ENCODE measurements at places on chromosomes 16 and 17.

DNA sequence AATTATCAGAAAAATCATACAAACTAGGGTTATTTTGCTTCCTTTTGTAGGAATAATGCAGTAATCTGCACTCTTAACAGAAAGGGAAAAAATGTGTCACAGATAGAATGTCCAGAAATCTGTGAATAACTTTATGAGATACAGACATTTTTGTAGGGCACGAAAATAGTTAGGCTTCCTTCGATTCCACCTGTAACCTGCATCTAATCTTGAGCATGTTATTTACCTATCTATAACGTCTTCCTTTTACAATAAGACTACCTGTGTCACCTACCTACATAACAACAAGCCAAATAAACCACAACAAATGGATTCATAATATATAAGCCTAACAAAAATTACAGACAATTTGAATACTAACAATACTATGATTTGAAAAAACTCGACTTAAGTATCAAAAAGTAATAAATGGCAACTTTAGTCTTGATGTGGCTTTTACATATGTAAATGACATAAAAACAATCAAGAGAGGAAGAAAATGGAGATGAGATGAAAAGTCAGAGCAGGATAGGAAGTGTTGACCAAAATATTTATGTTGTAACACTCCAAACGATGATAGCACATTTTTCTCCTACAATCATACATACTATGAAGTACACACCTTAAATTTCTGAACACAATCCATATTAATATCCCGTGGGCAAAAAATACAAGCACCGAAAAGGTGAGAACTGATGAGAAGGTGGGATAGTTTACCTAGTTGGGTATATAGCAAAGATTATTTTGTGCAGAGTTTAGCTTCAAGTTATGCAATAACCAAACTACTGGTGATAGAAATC, 2.5 kb downstream of the STAT5B start:
- DNase-seq = no peak

GRCh38 chr17:44976206-44976605, 8.1 kb upstream of the C1QL1 start:
- DNase-seq = no peak

DNA sequence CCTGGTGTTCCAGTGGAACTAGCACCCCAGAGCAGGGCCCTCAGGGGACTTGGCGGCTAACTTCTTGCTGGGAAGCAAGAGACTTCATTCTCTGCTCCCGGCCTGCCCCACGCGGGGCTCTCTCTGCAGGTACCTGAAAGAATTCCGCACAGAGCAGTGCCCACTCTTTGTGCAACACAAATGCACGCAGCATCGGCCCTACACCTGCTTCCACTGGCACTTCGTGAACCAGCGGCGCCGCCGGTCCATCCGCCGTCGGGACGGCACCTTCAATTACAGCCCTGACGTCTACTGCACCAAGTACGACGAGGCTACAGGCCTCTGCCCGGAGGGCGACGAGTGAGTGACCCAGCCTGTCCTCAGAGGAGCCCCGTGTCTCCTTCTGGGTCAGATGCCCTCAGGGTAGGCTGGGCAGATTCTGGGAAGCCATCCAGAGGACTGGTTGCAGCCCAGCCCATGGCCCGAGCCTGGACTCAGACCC, 25.1 kb downstream of the UNK start:
- DNase-seq = no peak

DNA sequence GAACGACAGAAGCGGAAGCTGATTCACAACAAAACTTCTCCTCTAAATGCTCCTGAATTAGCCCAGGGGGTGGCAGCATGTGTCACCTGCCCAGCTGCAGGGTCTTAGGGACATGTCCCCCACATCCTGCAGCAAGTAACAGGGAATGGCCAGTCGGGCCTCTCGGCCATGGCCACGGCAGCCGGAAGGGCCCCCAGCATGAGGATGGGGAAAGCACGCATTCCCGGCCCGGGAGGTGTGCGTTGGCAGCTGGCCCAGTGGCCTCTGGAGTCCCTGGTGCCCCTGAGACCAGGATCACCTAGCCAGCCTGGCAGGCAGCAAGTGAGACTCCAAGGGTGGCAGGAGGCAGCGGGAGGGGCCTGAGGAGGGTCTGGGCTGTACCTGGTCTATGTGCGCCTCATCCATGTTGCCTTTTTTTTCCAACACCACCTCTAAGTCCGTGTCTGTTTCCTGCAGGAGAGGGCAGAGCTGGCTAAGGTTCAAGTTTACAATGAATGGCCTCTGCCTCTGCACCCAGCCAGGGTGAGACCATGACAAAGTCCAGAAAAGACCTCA, 7.0 kb downstream of the KNOP1 start:
- no peak for DNase-seq
